ENCODE measurements at places on chromosomes 1 and 21. TPM values are rescaled to one million over a fixed set of nuclear protein-coding genes. Genes with fewer than 3 reads are reported as not detected.

ASCL5 gene
- not detected for total RNA-seq

PGLYRP4 gene
- total RNA-seq, result not detected

AADACL3 gene
- total RNA-seq, result not detected

AMY2B gene
- 6.2 TPM for total RNA-seq

PODN gene
- total RNA-seq, result 43.3 TPM

CD48 gene
- total RNA-seq, result not detected

KLF17 gene
- 0.36 TPM for total RNA-seq

BRINP2 gene
- not detected for total RNA-seq

OPRD1 gene
- total RNA-seq, result not detected

C1orf116 gene
- not detected for total RNA-seq

SH2D5 gene
- 1.8 TPM for total RNA-seq
